Occipital lobe (tissue), 3 donors: ENCODE measurements at places on chromosomes 11 and 22. TPM values are rescaled to one million over a fixed set of nuclear protein-coding genes. Genes with fewer than 3 reads are reported as not detected.

The ANGPTL5 gene
- 0.62 TPM for total RNA-seq

The OSBP2 gene
- total RNA-seq = 27.0 TPM

The C11orf16 gene
- not detected for total RNA-seq

DNA sequence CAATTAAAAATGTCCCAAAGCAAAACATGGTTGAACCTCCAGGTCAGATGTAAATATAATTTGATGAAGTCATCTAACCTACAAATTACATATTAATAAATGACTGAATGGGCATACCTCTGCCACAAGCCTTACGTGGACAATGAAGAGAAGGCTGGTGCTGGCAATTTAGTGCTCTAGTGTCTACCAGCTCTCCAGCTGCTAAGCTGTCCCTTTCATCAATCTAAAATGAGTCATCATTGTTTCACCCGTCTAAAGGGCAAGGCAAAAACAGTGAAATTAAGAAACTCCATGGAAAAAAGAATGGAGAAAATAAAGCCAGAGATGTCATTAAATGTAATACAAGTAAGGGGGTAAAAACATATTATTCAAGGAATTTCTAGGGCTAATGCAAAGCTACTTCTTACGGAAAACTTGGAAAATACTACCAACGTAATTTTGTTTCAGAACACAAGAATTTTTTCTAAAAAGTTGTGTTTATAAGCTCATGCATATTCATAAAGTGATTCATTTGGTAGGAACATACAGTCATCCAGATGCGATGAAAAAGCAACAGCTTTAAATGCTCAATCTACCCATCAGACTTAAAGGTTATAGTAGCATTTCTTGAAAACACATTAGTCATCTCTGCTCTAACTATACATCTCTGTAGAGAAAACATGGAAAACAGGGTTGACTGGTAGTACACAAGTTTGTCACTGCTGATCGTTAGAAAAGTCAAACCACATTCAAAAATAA lies 71.5 kb downstream of the SIK3 start:
- DNase-seq = no peak

GRCh38 chr22:26597026-26597425 lies 7.1 kb upstream of the TPST2 start:
- no peak for DNase-seq

- DNase-seq = no peak
Measured at GRCh38 chr11:70087446-70088167, 9.5 kb downstream of the ANO1 start.

GRCh38 chr11:56705784-56706396 lies 7.0 kb downstream of the OR9G1 start:
- DNase-seq = no peak

DNA sequence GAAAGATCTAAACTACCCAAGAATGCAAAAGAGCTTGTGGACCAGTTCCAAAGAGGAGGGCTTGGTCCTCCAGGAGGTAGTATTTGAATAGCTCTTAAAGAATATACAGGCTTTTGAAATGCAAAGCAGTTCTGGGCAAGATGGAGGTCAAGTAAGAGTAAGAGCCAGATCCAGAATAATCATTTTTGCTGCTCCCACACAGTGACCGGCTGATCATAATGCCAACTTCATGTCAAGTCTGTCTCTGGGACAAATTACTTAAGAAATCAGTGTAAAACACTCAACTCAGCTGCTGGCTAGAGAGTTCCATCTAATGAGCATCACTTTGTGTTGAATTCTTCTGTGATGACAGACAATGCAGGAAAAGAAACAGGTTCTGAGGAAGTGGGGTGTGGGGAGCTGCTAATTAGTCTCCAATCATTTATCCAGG lies 250.9 kb upstream of the NARS2 start:
- no peak for DNase-seq

GRCh38 chr22:37768273-37768672 lies 39.5 kb upstream of the GCAT start:
- DNase-seq = no peak

DNA sequence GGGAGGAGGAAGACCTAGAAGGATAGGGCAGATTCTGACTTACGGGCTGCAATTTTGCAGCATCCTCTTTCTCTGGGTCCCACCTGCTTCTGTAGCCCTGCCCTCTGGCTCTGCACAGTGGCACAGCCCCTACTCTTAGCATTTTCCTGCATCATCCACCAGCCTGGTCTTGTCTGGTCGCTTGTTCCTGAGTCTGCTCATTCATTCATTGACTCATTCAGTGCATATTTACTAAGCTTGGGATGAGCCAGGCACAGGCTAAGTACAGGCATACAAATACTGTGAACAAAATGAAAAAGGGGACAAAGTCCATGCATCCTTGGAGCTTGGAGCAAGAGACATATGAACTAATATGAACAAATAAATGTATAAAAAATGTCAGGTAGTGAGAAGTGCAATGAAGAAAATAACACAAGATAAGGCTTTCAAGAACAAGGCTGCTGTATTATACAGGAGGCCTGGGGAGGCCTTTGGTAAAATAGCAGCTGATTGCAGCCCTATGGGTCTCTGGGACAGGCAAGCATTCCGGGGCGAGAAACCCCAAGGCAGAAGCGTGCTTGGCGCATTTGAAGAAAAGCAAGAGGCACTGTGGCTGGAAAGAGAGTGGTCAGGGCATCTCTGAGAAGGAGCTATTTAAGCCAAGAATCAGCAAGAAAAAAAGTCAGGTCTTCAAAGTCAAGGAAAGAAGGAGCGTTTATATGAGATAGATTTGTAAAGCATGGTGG lies 108.0 kb upstream of the ALX4 start:
- no peak for DNase-seq

- DNase-seq = no peak
Measured at GRCh38 chr11:19931141-19931770, 218.6 kb downstream of the NAV2 start.

- no peak for DNase-seq
Measured at GRCh38 chr22:45961679-45962433, 15.1 kb downstream of the WNT7B start.

DNA sequence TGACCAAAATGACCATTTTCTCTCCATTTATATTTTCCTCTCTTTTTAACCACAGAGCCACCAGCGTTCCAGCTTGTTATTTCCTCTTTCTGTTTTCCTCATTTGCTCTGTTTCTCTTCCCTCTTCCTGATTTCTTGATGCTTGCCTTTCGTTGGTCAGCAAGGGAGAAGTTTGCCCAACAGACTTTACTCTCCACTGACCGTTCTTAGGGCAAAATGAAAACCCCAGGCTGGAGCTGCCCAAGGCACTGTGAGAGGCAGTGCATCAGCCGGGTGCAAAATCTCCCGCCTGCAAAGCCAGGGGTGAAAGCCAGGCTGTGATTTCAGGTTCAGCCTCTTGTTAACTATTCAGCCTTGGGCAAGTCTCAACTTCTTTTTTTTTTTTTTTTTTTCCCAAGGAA lies 26.1 kb upstream of the APLP2 start:
- DNase-seq = no peak

DNA sequence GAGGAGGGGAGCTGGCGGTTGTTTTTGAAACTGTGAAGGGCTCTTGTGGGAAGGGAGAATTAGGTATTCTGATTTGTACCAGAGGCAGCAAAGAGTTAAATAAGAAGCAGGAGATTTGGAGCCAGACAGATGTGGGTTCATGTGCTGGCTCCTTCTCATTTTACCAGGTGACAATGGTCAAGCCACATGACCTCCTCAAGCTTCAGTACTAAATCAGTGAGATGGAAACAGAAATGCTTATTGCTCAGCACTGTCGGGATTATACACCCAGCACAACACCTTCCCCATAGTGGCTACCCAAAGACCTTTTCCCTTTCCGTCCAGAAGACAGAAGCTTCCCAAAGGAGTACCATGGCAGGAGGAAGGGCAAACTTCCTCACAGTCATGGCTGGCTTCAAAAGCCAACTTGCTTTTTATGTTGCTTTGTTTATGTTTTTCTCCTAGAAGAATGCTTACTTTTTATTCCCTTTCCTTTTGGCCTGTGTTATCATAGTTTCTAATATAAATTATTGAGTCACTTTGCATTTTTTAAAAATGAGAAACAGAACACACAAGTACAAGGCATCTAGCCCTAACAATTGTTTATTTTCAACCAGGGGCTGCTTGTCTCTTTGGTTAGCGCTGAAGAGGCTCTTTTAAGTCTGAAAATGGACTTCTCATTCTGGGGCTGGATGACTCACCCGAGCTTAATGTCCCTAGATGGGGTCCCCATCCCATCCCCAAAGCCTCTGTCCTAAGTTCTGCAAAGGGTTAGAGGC lies 181.5 kb upstream of the ZBED5 start:
- no peak for DNase-seq
